SW480 (cell line): ENCODE measurements at places on chromosomes 7 and 10.
A peak's percentile ranks its signal among the peaks of the same experiment; 100 is the strongest.

- DNase-seq = peak; percentile 63
Measured at GRCh38 chr7:42831718-42832522, 80.0 kb downstream of the C7orf25 start.

GRCh38 chr7:71479231-71479630 is 347.3 kb downstream of the GALNT17 start:
- no peak for DNase-seq

DNA sequence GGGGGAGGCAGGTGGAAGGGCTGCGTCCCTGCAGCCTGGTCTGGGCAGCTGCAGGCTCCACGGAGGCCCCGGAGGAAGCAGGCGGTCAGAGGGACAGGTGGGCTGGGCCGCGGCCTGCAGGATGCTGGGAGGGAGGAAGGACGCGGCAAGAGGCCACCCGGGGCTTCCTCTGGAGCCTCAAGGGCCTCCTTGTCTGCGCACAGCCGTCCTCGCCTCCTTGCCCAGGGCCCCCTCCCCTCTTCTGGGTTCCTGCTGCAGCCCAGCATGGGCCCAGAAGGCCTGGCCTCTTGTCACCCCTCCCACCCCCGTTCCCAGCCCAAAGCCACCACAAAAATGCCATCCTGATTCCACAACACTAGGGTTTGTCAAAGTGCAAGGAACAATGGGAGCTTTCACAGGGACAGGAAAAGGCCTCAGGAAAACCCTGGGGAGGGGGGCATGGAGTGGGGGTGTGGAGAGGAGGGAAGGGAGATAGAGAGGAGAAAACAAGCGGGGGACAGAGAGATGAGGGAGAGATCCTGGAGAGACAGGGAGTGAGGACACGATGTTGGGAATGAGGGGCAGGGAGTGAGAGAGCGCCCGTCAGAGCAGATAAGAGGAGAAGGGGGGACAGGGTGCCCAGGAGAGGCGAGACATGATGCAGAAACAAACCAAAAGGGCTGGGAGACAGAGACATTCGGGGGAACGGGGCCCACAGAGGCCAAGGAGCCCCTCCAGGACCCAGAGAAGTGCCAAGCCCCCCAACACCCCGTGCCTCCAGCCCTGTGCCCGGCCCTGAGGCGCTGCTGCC is 41.8 kb downstream of the ZCCHC24 start:
- peak; percentile 85 for DNase-seq

DNA sequence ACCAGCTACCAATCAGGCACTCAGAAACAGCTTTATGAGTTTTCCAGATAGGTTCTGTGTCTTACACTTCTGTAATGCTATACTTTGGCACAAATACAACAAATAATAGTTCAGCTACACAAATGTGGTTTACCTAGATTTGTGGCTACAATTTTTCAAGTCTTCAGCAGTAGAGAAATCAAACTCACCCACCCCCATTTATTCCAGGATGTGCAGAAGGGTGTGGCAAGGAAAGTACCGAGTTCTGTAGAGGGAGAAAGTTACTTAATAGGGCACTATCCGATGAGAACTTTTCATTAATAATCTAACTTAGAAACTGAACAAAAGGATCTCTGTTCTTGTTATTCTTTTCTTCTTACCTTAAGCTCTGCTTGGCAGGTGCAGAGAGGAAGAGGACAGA is 30.3 kb upstream of the ATP6V0A4 start:
- DNase-seq = no peak

GRCh38 chr10:101682172-101682825 is 12.7 kb downstream of the FBXW4 start:
- peak; percentile 8 for DNase-seq

DNA sequence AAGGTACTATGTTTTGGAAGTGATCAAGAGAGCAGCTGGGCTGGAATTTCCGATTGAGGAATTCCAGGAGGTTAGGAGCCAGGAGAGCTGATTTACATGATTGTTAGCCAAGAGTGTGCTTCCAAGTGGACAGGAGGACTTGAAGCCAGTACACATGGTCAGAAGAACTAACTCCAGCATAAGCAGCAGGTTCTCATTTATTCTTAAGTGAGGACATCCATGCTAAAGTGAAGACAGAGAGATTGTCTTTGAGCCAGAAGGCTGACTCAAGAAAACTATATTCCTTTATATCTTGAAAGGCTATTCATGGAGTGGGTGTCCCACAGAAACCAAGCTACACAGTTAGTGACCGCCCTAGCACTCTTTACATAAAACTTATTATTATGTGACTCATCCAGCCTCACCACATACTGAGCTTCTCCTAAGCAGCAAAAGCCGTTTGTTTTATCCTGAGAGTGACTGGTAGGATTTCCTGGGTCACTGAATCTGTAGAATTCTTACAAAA is 56.7 kb upstream of the SEMA3A start:
- DNase-seq = peak; percentile 76

DNA sequence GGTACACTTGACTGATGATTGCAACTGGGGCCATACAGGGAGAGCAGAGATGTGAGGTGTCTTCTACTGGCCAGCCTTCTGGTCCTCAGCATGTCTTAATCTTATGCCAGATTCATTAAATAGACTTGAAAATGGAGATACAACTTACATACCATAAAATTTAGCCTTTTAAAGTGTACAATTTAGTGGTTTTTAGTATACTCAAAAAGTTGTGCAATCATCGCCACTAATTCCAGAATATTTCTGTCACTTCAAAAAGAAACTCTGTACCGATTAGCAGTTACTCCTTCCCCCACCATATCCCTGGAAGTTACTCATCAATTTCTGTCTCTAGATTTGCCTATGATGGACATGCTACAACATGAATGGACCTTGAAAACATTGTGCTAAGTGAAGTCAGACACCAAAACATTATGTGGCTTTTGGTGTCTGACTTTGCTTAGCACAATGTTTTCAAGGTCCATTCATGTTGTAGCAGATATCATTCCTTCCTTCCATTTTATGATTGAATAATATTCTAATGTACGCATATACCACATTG is 53.0 kb downstream of the SH2D4B start:
- DNase-seq = no peak

- DNase-seq = peak; percentile 57
Measured at GRCh38 chr7:79420464-79420863, 33.0 kb downstream of the MAGI2 start.
